ENCODE measurements at places on chromosomes 16 and 17. TPM values are rescaled to one million over a fixed set of nuclear protein-coding genes. Genes with fewer than 3 reads are reported as not detected.

Gene OR1A1
- not detected for total RNA-seq

Gene C17orf100
- 0.63 TPM for total RNA-seq

DNA sequence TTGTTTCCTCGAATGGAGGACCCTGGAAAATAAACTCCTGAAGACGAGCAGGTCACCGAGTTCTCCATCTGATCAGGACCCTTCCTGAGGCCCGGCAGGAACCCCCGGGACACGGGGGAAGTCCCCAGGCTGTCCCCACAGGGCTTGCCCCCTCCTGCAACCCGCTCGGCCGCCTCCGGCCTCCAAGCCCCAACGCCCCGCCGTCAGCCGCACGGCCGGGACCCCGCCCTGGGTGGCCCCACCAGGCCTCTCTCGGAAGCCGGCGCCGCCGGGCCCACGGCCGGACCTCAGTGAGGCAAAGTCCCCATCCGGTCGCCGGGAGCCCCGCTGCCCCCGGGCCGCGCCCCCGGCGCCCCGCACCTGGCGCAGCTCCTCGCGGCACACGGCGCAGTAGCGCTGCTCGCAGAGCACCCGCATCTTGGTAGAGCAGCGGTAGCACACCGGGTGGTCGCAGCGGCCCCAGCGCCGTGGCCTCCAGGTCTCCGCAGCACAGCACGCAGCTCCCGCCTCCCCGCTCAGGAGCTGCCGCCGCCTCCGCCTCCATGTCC is 383 bp downstream of the ZNF598 start:
- no peak for DNase-seq

DNA sequence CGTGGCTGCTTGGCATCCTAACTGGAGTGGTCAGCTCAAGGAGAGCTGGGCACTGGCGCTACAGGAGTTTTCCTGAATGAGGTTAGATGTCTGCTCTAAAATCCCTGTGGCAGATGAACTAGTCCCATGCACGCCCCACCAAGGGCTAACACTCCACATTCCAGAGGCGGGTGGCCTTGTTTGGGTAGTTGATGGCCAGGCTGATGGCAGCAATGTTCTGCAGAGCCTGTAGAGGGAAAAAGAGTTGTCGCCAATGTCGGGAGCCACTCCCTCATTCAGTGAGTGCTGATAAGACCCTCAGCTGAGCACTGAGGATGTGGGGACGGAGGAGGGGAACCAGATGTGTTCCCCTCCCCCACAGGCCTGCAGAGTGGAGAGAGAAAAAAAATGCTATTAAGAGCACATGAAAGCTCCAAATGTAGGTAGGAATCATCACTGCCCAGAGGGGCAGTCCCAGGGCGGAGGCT is 42.5 kb upstream of the ATP2A3 start:
- no peak for DNase-seq

DNA sequence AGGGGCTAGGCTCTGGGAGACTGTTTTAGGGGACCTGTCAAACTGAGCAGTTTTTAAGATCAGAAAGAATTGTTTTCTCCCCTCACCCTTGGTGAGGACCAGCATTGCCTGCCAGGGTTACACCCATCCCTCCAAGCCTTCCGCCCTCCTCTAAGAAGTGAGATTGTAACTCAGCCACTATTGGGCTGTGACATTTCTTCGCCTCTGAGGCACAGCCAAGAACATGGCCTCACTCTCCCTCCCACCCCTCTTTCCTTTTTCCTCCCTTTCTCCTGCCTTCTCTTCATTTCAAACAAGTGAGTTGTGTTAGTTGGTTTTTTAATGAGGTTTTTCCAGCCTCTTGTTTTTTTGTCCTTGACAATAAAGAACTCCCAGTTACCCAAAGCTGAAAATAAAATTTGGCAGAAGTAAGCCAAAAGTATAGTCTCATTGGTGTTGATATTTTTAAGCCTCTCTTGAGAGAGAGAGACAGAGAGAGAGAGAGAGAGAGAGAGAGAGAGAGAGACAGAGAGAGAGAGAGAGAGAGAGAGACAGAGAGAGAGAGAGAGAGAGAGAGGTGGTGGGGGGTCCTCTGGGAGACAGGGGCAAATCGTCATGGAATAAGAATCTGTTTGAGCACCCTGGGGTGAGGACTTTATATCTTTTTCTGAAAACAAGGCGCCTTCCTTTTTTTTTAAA is 77.2 kb upstream of the TBX2 start:
- DNase-seq: no peak

- DNase-seq: peak; percentile 66
These were observed 81.8 kb upstream of the TOB1 start for GRCh38 chr17:50947782-50948543.

- DNase-seq: no peak
These were observed 104.4 kb downstream of the LYRM1 start for GRCh38 chr16:21005008-21005407.

- DNase-seq: peak; percentile 87
These were observed 14.5 kb downstream of the GLIS2 start for GRCh38 chr16:4330277-4330874.

DNA sequence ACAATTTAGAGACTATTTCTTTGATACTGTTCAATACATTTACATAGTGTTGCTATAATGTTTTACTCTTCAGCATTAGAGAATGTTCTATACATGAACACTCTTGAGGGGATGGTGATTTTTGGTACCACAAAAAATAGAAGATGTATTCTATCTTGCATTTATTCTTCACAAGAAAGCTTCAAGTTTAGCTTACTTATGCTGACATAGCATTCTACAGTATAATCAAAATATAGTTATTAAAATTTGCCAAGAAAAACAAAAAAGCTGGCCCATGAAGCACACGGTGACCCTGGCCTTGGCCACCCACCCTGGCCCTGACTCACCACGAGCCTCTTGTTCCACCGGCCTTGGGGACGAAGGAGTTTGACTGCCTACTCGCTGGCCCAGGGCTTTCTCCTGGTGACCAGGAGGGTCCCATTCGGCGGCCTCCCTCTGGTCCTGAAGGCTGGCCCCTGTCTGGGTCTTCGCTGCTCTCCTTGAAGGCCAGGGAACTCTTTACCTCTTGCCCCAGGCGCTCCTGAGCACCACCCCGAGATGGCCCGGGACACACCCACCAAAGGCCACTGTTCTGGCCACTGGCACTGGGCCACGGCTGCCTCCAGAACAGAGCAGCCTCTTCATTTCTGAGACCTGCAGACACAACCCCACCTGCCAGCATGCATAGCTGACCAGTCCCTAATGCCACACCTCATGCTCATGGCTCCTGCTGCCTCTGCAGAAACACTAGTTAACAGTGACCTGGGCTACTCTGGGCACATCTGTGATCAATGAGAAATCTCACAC is 22.5 kb upstream of the ICAM2 start:
- no peak for DNase-seq

Measured in psoas muscle (tissue), 8 donors.